LHCN-M2 (cell line): ENCODE measurements at places on chromosomes 16 and 17. TPM values are rescaled to one million over a fixed set of nuclear protein-coding genes. Genes with fewer than 3 reads are reported as not detected.
A peak's percentile ranks its signal among the peaks of the same experiment; 100 is the strongest.

- DNase-seq = no peak
These were observed 44.6 kb upstream of the SLC38A10 start for GRCh38 chr17:81339534-81340296.

- no peak for DNase-seq
These were observed 81.6 kb upstream of the CACNG5 start for GRCh38 chr17:66753126-66753920.

- DNase-seq = peak; percentile 95
These were observed 5.4 kb downstream of the PGS1 start for GRCh38 chr17:78383725-78384471.

DNA sequence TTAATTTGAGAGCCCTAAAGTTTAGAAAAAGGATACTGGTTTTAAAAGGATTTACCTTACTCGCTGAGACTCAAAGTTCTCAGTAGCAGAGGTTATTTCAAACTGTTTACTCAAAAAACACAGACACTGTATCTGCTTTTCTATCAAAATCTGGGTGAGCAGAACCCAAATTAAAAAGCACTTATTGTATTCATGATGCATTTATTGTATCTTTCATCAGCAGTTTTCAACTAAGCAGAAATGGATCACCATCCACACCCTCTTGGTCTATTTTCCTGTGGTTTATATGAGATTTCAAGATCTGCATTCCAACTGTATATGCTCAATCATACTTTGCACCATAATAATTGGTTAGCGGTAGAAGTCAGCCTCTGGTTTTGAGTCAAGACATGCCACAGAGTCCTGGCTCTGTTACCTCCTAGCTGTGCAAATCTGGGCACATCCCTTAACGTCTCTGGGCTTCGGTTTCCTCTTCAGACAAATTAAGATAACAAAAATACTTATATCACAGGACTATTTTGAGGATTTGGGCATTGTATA, 109.5 kb downstream of the ASIC2 start:
- no peak for DNase-seq

The CSH2 gene
- not detected in 2 replicates for total RNA-seq

The ANKS4B gene
- total RNA-seq = not detected in 2 replicates
